ENCODE measurements at places on chromosomes 7 and 10.

- DNase-seq, result no peak
Measured at GRCh38 chr7:122380992-122381391, 76.4 kb upstream of the FEZF1 start.

- no peak for DNase-seq
Measured at GRCh38 chr10:93603023-93603422, 2.0 kb upstream of the RBP4 start.

- no peak for DNase-seq
Measured at GRCh38 chr7:23523486-23524075, 8.2 kb downstream of the TRA2A start.

DNA sequence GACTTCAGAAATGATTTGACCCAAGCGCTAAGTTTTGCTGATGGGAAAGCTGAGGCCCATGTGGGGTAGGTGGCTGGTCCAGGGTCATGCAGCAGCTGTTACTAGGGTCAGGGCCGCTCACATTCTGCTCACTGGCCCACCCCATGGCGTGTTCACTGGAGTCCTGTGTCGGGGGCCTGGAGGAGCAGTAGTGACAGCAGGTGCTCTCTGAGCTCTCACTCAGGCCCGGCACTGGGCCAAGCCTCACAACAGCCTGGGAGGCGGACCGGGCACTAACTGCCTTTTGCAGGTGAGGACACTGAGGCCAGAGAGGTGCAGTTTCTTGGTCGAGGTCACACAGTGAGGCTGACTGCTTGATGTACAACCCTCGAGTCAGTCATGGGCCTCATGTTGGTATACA lies 82.7 kb downstream of the GLRX3 start:
- no peak for DNase-seq

GRCh38 chr10:126204320-126204719 lies 184.0 kb downstream of the ADAM12 start:
- DNase-seq, result no peak

- no peak for DNase-seq
Measured at GRCh38 chr10:11397077-11397965, 214.1 kb downstream of the USP6NL start.

DNA sequence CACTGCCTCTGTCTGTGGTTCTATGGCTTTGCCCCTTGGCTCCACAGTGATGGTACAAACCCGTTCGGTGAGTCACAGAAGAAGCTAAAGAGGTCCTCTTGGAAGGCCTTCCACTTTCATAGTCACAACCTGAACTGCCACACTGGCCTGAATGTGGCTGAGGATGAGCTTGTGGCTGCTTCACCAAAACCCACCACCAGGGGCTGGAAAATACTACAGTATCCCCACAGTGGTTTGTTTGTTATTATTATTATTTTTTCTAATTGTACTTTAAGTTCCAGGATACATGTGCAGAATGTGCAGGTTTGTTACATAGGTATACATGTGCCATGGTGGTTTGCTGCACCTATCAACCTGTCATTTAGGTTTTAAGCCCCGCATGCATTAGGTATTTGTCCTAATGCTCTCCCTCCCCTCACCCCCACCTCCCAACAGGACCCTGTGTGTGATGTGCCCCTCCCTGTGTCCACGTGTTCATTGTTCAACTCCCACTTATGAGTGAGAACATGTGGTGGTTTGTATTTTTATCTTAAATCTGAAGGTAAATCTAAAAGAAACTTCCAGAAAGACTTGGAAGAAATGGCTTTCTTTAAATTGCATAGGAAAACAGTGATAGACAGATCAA lies 160.8 kb upstream of the NPSR1 start:
- no peak for DNase-seq

DNA sequence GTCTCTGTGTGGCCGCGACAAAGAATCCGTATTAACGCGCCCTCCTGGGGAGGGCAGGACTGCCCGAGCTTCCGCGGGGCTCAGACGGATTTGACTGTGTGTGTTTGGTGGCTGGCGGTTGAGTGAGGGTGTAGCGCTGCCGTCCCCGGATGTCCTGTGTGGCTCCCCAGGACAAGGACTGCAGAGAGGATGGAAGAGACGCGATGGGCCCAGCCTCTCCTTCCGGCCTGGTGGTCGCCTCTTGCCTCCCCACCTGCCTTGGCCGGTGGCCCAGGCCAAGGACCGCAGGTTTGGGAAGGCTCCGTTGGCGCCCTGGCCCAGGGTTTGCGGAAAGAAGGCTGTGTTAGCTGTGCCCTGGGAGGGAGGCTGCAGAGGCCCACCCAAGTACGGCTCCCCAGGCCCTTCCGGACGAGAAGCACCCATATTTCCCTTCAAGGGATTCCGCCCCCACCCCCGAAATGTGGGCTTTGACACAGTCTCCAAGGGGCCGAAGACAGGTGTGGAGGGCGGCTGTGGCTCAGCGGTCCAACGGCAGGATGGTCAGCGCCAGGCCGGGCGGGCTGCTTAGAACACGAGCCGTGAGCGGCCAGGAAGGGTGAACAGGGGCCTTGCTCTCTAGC lies 2.3 kb downstream of the UNCX start:
- peak; percentile 86 for DNase-seq

DNA sequence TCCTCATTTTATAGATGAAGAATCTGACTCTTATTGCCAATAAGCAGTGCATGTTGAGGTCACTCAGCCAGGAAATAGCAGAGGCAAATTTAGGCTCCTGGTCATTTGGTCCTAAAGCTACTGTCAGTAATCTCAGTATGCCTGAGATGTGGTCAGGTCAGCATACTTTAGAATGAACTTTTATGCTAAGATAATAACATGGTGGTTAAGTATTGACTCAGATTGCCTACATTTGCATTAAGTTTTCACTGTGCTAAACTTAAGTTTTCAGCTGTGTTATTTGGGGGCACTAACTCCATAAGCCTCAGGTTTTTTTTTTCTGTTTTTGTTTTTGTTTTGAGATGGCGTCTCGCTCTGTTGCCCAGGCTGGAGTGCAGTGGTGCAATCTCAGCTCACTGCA lies 35.9 kb upstream of the CCSER2 start:
- DNase-seq, result no peak

DNA sequence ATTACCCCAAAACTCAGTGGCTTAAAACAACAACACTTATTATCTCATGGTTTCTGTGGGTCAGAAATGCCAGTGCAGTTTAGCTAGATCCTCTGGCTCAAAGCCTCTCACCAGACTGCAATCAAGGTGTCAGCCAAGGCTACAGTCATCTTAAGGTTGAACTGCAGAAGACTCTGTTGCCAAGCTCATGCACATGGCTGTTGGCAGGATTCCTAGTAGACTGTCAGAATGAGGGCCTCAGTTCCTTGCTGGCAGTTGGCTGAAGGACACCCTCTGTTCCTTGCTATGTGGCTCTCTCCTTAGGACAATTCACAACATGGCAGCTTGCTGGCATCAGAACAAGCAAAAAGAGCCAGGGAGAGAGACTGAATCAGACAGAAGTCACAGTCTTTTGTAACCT lies 34.7 kb downstream of the TOMM7 start:
- DNase-seq, result no peak

DNA sequence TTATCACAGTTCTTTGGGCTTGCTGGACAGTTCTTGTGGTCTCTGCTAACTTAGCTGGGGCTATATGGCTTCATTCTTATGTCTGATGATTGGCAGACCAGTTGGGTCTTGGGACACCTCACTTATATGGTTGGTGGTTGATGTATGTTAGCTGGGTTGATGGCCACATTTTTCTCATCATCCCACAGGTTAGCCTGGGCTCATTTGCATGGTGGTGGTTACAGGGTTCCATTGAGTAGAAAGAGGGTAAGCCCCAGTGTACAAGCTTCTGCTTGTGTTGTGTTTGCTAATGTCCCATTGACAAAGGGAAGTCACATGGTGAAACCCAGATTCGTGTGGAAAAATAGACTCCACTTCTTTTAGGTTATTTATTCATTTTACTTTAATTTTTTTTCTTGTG lies 40.6 kb downstream of the TMEM60 start:
- no peak for DNase-seq

DNA sequence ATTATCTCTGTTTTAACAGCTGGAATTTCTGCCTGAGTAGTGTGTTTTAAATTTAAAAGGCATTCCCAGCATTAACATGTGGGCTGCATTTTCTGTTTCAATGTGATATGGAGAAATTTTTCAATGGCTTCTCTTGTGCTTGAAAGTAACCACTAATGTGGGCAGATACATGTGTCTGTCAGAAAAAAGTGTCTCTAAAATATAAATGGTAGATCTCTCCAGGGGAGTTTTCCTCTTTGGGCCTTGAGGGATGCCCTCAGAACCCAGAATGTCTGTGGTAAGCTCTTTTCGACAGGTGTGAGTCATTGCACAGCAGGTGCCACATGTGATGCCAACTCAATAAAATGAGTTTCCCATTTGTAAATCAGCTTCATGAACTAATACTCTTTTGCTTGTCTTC lies 221.1 kb downstream of the SEMA3E start:
- no peak for DNase-seq

- DNase-seq, result no peak
Measured at GRCh38 chr10:53469383-53469782, 696.8 kb upstream of the MBL2 start.

GRCh38 chr7:35558841-35559240 lies 136.1 kb downstream of the HERPUD2 start:
- DNase-seq, result no peak

- no peak for DNase-seq
Measured at GRCh38 chr10:28181478-28182096, 121.3 kb downstream of the MPP7 start.

DNA sequence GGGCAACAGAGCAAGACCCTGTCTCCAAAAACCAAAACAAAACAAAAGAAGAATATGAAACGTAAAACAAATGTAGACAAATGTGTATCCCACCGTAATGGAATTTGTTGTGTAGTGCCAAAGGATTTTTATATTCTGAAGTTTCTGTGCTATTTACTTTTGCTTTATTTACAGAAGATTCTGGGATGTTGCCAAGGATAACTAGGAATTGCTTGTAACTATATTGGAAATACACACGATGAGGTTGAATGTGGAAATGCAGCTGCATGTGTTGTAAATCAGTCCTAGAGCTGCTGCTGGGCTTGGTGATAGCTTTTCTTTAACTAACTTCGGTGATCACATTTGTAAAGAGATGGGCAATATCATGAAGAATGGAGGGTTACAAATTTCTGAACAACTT lies 39.5 kb downstream of the GALNT17 start:
- no peak for DNase-seq

DNA sequence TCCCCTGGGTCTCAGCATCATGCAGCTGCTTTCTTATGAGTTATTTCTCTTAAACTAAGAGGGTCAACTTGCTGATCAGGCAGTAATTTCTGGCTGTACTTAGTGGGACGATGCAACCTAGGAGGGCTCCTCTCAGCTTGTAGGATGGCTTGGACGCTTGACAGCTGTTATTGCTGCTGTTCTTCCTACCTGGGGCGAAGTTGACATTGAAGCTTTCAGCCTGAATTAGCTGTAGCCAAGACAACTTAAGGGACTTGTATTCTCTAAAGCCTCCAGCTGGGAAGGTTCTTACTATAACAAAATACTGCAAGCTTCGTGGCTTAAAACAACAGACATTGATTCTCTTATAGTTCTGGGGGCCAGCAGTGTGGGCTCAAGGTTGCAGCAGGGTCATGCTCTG lies 224.9 kb downstream of the ACTR3B start:
- no peak for DNase-seq

- DNase-seq, result no peak
Measured at GRCh38 chr10:20041931-20042330, 225.7 kb downstream of the PLXDC2 start.

DNA sequence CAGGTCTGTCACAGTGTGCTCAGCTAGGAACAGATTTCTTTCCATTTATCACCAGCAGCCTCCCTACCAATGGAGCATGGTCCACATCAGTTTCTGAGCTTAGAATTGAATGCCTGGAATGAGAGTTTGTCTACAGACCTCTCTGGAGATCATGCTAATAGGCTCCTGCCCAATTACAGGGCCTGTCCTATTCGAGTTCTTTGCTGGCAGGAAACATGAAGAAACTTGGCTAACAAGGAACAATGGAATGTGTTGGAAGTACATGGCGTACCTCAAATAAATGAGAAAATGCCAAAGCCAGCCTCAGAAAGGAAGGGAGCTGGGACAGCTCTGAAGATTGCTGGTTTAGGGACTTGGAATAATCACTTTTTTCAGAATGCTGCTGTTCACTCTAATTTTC lies 186.0 kb upstream of the AKR1E2 start:
- DNase-seq, result no peak

DNA sequence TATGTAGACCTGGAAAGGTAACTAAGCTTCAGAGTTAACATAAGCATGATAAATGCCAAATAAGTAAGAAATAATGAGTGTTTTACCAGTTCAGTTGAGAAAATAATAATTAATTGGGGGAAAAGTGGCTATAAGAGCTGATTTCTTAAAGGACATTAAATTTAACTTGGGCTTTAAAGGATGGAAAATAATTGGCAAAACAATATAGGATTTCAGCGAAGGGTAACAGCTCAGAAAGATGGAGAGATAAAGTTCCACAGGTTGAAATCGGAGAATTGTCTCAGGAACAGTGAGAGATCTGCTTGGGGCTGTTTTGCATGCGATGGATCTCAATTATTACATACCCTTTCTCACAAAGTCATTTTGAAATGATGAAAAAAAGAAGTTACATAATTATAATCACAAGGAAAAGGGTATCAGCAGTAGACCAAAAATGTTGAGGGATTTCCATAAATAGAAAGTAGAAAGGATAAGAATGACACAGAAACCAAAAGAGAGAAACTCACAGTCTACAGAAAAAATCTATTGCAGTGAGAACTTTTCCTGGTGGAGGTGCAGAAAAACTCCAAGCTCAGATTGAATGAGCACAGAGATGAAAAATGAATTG lies 40.1 kb upstream of the ITGB8 start:
- DNase-seq, result no peak

GRCh38 chr7:3673524-3673923 lies 372.5 kb downstream of the SDK1 start:
- no peak for DNase-seq

- no peak for DNase-seq
Measured at GRCh38 chr7:1275451-1276381, 43.0 kb downstream of the UNCX start.

DNA sequence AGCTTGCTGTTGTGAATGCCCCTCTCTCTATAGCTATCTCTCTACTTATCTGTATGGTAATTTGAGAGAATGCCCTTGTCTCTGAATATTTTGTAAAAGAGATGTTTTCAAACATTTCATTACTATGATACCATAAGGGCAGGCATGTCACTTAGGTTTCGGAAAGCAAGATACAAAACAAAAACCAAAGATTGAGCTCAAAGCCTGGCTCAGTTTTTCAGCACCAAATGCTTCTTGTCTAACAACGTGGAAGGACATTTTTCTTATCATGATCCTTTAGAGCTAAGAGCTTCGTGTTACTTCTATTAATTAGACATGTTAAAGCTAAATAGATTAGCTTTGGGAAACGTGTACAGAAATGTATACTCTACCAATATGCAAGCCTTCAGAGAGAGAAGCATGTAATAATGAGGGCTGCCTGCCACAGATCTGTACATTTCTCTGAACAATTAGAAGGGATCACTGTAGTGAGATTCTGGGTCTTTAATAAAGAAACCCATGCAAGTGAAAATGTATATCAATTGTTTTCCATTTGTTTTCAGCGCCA lies 148.9 kb downstream of the ARID5B start:
- DNase-seq, result no peak

All from Kasumi-1 (cell line).